NCI-H510A (cell line): ENCODE measurements at places on chromosomes 3 and 15.
A peak's percentile ranks its signal among the peaks of the same experiment; 100 is the strongest.

GRCh38 chr3:188442430-188442829 lies 288.5 kb downstream of the LPP start:
- DNase-seq: no peak

GRCh38 chr3:58271901-58272501 lies 34.0 kb upstream of the RPP14 start:
- no peak for DNase-seq

DNA sequence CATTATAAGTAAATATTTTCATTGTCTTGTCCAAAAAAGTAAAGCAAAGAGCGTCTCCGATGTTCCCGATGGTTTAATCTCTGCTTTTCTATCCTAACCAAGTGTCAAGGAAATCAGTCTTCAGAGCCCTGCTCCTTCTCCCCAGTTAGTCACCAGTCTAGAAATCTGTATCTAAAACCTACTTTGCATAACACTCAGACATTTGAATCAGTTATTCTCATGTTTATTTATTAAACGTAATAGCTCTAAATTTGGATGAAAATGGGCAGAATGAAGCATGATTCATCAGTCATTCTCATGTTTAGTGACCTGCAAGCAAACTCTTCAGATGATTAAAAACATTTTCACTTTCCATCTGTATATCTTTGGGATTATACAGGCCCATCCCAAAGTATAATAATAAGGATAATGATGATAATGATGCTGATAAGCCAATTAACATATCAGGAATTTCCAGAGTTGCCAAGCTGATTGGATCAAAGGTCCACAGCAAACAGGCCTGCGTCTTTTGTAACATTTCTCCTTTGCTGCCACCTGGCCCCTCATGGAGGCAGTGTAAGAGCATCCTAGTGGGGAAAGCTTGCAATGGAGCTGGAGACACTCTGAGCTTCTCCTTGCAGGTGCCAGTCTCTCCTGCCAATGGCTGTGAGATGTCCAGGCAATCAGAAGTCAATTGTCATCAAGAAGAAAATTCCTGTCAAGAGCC lies 273.9 kb downstream of the IGSF11 start:
- peak; percentile 16 for DNase-seq

GRCh38 chr3:128518587-128519490 lies 25.8 kb upstream of the GATA2 start:
- no peak for DNase-seq

GRCh38 chr3:115194476-115194875 lies 47.4 kb upstream of the ZBTB20 start:
- DNase-seq: no peak

GRCh38 chr3:65597226-65597951 lies 441.3 kb downstream of the MAGI1 start:
- peak; percentile 19 for DNase-seq

DNA sequence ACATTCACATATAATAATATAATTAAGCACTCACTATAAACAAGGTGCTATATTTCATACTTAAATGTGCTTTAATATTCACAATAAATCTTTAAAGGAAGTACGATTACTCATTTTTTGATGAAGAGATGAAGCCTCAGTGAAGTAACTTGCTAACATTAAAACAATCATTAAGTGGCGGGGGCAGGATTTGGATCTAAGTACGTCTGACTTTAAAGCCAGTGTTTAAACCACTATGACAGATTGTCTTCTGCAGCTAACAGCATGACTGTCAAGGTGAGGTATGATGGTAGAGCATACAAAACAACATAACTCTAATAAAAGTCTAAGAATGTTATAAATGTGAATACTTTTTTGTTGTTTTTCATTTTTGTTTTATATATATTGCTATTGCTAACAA lies 862.1 kb downstream of the ROBO1 start:
- no peak for DNase-seq

GRCh38 chr3:101340591-101340990 lies 20.2 kb upstream of the IMPG2 start:
- no peak for DNase-seq
